ENCODE measurements at places on chromosomes 12 and 14.

- DNase-seq, result no peak
Observed at GRCh38 chr14:93752980-93753561, 35.2 kb downstream of the PRIMA1 start.

- DNase-seq, result no peak
Observed at GRCh38 chr14:54083549-54084239, 127.1 kb upstream of the BMP4 start.

DNA sequence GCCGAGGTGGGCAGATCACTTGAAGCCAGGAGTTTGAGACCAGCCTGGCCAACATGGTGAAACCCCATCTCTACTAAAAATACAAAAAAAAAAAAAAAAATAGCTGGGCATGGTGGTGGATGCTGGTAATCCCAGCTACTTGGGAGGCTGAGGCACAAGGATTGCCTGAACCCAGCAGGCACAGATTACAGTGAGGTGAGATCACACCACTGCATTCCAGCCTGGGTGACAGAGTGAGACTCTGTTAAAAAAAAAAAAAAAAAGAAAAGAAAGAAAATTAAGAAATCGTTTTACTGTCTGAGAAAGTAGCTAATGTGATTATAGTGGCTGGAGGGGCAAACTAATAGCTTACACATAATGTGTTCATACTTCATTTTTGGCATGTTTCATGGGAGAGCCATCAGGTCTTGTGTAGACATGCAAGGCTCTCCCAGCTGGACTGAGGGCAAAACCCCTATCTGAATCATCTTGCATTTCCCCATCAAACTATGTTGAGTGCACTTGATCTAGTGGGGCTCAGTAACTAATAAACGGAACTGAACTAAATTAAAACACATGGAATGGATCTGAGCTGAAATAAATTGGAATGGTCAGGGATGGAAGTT is 16.2 kb downstream of the KIF21A start:
- DNase-seq, result no peak

- no peak for DNase-seq
Observed at GRCh38 chr12:67922245-67922644, 67.0 kb upstream of the IFNG-AS1 start.

- DNase-seq, result no peak
Observed at GRCh38 chr14:29144621-29145020, 378.0 kb downstream of the FOXG1 start.
